Mucosa of descending colon (tissue), 3 donors: ENCODE measurements at places on chromosomes 16 and 17. TPM values are rescaled to one million over a fixed set of nuclear protein-coding genes. Genes with fewer than 3 reads are reported as not detected.

Gene JPH3
- total RNA-seq: 0.17 TPM

Gene PRR11
- total RNA-seq: 17.3 TPM

Gene CSH1
- not detected for total RNA-seq

Gene SEC14L1
- total RNA-seq: 44.0 TPM

Gene MEAK7
- total RNA-seq: 18.4 TPM

Gene CCDC40
- 5.9 TPM for total RNA-seq

Gene KATNB1
- 21.1 TPM for total RNA-seq

Gene NXN
- total RNA-seq: 5.3 TPM

Gene KRTAP9-8
- not detected for total RNA-seq

Gene ARL5C
- not detected for total RNA-seq

Gene CORO6
- 21.3 TPM for total RNA-seq

Gene CD300H
- not detected for total RNA-seq

Gene ST3GAL2
- 4.2 TPM for total RNA-seq

Gene LRRC75A
- total RNA-seq: 85.7 TPM

Gene CRYM
- total RNA-seq: 14.1 TPM

DNA sequence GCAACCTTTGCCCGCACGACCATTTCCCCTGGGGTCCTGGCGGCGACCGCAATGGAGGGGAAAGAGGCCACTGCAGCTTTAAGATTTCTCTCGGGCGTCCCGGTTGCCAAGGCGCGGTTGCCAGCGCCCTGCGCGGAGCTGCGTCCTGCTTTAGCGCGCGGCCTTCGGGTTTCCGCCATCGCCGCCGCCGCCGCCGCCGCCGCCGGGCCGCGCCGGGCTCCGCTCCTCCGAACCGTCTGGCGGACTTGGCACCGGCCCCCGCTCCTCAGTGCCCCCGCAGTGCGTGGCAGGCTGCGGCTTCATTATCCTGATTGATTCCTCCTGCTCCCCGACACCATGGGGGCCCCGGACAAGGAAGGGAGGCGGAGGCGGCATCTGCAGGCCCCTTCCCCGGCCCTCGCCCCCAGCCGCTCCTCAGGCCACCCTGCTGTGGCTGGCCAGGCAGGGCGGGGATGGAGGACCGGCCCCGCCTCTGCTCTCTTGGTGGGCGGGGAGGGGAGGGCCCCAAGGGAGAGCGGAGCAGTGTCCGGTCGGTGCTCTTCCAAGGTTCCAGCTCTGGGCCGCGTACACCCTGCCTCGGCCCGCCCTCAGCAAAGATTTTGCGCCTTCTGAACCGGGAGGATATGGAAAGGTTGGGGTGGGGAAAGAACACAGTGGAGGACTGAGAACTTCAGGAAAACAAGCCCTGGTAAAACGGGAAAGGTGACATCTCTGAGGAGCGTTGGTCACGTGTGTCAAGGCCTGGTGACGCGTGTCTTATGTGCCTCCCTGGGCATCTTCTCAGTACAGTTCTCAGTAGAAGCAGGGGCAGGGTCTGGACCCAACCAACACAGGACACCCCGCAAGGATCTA, 34.0 kb downstream of the NEUROD2 start:
- peak; percentile 79 for DNase-seq

DNA sequence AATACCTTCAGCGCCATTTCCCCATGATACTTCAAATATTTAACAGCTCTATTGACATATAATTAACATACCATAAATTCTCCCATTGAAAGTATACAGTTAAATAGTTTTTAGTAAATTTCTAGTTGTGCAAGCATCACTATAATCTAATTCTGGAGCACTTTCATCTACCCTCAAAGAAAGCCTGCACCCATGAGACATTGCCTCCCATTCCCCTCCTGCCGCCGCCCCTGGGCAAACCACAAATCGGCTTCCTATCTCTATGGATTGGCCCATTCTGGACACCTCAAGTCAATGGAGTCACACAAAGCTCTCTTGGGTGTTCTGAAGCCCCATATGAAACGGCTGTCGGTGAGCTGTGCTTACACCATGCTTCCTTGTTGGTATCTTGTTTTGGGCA, 77.3 kb upstream of the CBX4 start:
- DNase-seq: peak; percentile 22

DNA sequence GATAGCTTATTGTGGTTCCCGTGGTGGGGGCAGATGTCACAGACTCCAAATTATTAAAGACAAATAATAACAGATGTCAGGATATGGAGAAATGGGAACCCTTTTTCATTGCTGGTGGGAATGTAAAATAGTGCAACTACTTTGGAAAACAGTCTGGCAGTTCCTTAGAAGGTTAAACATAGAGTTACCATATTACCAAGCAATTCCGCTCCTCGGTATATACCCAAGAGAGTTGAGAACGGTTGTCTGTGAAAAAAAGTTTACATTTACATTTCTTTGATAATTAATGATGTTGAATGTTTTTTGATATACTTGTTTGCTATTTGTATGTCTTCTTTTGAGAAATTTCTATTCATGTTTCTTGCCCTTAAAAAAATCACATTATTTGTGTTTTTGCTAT, 41.2 kb downstream of the OR1D5 start:
- DNase-seq: no peak

- no peak for DNase-seq
Observed at GRCh38 chr17:42378959-42379594, 9.2 kb downstream of the STAT3 start.

GRCh38 chr17:68868708-68869107, 86.5 kb downstream of the ABCA8 start:
- DNase-seq: no peak

GRCh38 chr17:57356719-57357391, 100.5 kb downstream of the MSI2 start:
- DNase-seq: no peak

GRCh38 chr17:3968015-3968414, 3.8 kb upstream of the ATP2A3 start:
- DNase-seq: no peak

- DNase-seq: peak; percentile 64
Observed at GRCh38 chr17:35433075-35433894, 985 bp upstream of the SLFN12 start.

GRCh38 chr17:74605361-74605760, 13.3 kb upstream of the CD300LD start:
- no peak for DNase-seq

- DNase-seq: no peak
Observed at GRCh38 chr16:67271446-67271845, 7.9 kb upstream of the PLEKHG4 start.

DNA sequence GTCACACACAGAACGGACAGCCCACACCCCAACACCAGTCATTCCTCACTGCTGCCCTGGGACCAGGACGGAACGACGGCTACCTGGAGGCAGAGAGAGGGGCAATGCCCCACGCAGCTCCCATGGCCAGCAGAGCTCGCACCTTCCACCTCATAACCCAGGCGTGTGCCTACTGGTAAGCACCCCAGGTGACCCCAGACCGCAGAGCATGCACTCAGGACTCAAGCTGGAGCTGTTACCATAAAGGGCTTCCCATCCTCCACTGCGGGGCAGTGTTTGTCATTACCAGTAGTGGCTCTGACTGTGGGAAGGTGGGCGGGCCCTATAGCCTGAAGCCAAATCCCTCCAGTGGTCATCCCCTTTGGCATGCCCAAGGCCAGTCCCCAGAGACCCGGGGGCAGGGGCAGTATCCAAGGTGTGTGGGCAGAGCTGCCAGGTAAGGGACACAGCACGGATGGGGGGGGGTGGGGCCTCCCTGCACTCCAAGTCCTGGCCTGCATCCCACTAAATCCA, 4.7 kb upstream of the BCAR1 start:
- DNase-seq: no peak

DNA sequence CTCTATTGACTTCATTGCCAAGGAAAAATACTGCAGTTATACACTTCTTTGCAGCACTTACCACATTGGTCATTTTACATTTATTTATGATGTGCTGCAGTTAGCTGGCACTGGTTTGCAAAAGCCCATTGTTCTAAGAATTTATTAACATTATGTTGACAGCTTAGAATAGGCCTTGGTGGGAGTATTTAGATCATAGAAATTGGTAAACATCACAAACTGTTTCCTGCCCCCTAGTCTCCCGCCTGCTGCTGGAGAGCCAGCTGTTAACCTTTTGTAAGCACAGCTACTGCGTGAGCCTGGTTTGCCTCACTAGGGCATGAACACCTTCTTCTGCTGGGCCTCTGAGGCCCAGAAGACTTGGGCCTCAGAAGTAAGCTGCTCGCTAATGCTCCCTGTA, 651.4 kb upstream of the GOT2 start:
- no peak for DNase-seq

GRCh38 chr17:74677558-74678466, 34.9 kb downstream of the CD300LF start:
- no peak for DNase-seq

- DNase-seq: no peak
Observed at GRCh38 chr17:33680472-33680871, 387.4 kb upstream of the ASIC2 start.

DNA sequence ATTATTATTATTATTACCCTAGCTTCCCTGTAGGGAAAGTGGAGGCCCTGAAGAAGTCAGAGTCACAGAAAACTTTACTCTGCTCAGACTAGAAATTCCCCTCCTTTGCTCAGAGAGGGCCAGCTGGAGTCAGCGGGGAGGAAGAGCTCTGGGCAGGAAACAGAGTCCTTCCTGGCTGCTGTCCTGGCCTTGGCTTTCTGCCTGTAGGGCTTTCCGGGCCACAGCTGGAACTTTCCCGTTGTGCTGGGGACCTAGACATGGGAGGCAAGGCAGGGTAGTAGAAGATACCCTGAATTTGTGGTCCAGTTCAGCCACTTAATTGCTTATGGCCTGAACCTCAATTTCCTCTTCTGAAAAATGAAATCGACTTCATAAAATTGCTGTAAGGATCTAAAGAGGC, 14.0 kb upstream of the CCL2 start:
- no peak for DNase-seq

DNA sequence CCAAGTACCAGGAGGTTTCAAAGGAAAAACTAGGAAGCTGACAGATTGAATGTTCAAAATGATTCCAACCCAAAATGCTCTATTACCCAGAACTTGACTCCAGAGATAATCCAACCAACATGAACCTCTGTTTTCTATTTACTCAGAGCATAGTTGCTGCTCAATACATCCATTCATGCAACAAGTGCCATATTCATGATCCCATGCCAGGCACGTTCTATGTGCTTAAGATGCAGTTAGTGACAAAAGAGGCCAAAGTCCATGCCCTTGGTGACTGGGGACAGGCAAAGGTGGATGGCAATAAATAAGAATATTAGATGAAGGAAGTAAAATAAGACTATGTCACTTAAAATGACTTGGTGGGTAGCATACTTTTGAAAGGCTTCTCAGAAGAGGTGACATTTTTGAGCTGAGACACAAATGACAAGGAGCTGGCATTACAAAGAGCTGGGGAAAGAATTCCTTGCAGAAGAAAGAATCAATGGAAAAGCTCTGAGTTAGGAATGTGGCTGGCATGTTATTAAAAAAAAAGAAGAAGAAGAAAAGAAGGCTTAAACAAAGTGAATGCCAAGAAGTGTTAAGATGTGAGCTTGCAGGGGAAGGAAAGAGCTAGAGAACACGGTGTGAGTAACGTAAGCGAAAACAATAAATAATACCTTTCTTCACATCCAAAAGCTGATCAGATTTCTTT, 34.5 kb downstream of the TOX3 start:
- DNase-seq: no peak

GRCh38 chr17:27895940-27896535, 2.9 kb upstream of the LYRM9 start:
- no peak for DNase-seq

GRCh38 chr16:28093385-28093725, 29.8 kb upstream of the GSG1L start:
- no peak for DNase-seq

DNA sequence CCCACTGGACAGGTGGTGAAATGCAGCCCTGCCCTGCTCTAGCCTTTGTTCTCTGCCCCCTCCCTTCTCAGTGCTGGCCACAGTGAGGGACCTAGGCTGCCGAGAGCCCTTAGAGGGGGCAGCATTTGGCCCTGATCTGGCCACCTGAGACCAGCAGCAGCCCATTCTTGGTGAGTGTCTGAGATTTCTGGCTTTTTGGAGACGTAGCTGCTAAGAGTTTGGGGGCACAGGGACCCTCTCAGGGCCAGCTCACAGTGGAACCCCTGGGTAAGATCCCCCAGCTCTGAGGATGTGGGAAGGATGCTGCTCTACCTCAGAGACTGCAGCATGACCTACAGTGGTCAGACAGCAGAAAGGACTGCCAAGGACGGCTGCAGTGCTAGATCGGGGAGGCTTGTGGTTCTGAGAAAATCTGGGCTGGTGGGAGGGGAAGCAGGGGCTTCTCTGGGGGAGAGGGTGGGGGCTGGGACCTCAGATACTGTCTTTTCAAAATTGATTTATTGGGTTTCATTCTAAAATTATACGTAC, 13.3 kb downstream of the GRB7 start:
- DNase-seq: no peak

GRCh38 chr16:4283939-4284338, 11.1 kb upstream of the TFAP4 start:
- DNase-seq: no peak

GRCh38 chr16:83271970-83272575, 535.7 kb upstream of the HSBP1 start:
- no peak for DNase-seq

DNA sequence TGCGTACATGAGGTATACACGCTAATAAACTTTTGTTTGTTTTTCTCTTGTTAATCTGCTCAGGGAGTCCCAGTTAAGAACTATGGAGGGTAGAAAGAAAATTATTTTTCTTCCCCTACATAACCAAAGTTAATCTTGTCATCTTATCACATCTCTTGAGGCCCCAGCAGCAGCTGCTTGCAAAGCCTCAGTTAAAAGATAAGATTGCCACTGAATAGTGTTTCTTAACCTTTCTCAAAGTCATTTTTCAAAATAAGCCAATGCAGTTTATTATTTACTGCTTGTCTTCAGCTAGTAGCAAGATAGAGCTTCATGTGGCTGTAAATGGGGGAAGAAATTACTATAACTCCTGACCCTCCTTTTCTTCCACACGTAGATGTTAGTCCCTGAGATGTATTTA, 21.5 kb upstream of the APOH start:
- no peak for DNase-seq

- no peak for DNase-seq
Observed at GRCh38 chr16:54317101-54317611, 30.6 kb upstream of the IRX3 start.

DNA sequence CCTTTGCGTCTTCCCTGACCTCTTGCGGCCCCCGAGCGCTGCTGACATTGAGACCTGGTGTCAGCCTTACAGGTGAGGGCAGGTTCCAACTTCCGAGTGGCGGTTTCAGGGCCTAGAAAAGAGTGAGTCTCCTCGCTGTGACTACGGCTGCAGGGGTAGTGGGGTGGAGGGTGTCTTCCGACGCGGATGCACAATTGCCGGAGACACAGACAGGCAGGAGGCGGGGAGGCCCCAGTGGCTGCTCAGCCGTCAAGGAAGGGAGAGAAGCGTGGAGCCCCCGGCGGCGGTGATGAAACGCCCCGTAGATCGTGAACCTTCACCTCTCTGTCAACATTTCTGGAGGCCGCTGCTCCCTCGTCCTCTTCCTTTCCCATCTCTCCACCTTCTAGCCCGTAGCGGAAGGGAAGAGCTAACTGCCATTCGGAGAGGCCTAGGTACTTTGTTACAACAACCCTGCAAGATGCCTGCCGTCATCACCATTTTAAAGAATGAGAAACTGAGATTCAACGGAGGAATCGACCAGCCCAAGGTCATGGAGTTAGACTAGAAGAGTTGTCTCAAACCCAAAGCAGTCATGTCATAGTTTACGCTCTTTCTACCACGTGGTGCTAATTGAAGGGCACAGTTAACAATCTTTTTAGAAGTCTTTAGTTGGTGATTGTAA, 485 bp downstream of the DNAJA3 start:
- no peak for DNase-seq
